ENCODE measurements at places on chromosomes 3 and 15. TPM values are rescaled to one million over a fixed set of nuclear protein-coding genes. Genes with fewer than 3 reads are reported as not detected.

- no peak for DNase-seq
Observed at GRCh38 chr3:124730941-124731297, 667 bp downstream of the UMPS start.

- no peak for DNase-seq
Observed at GRCh38 chr3:64179249-64179648, 46.0 kb downstream of the PRICKLE2 start.

DNA sequence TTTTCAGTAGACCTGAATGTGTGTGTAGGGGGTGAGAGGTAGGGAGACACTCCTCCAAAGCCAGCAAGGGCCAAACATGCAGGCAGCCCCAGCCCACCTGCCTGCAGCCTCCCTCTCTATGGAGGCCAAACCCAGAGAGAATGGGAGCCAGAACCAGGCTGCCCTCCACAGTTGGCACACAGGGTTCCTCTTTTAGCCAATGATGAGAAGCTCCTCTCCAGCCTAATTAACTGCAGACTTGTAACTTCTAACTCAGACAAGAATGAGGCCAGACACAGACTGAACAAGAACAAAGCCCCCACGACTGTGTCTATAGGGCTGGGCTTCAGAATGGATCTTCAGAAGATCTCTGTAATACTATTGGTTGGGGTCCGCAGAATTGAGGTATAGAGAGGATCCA, 12.3 kb upstream of the TLE3 start:
- DNase-seq = no peak

DNA sequence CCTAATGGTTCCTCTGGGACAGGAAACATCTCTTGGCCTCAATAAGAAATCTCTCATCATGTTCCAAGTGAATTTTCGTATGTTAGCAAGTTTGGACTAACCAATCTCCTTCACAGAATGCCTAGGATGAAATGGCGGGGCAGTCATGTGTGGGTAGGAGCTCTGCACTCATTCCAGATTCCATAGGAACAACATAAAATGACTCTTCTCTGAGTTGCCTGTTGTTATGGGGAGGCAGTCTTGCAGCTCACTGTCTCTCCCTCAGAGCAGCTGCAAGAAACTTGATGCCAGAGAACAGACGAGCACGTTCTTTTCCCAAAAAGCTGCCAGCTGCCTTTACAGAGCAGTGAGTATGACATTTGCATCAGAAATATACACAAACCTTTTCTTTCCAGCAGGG, 34.1 kb downstream of the SPATA12 start:
- DNase-seq = no peak

DNA sequence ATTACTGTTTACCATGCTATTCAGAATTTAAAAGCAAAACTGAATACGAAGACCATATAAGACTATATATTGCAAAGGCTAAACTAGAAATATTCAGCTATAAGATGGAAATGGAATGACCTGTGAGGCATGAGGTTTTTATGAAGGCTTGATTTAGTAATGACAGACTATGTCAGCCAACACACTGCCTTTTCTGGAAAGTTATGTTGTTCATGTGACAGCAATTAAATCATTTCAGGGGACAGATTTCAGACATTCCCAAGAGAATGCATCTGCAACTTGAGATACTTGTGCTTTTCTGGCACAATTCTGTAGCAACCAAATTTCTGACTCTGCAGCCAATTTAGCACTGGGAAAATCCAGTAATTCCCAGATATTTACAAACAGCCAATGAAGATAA, 8.6 kb upstream of the GATM start:
- DNase-seq = no peak

GRCh38 chr15:85414991-85415390, 34.6 kb downstream of the AKAP13 start:
- no peak for DNase-seq

- no peak for DNase-seq
Observed at GRCh38 chr3:40317061-40317855, 7.8 kb downstream of the EIF1B start.

- DNase-seq = no peak
Observed at GRCh38 chr3:74630602-74631001, 16.1 kb upstream of the CNTN3 start.

DNA sequence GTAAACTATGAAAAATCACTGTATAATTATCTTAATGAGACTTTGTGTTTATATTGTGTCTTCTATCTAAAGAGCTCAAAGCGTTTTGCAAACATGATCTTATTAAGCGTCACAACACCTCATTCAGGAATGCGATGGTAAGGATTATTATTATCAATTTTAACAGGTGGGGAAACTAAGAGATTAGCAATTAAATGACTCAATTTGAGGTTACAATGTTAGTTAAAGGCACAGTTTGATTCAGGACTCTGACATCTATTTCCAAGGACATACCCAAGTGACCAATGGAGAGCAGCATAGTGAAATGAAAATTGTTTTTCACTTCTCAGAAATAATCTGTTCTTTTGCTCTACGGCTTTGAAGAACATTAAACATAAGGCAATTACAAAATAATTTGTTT, 74.6 kb downstream of the FMN1 start:
- no peak for DNase-seq

Gene ITPKA
- total RNA-seq = not detected

Gene ARGFX
- not detected for total RNA-seq

Gene CADPS
- 1.1 TPM for total RNA-seq

Gene THRB
- total RNA-seq = 13.2 TPM

Gene IL17RE
- total RNA-seq = 5.3 TPM

Gene PLA2G4D
- not detected for total RNA-seq

Gene ISLR
- 120 TPM for total RNA-seq

Gene CLDN1
- 130 TPM for total RNA-seq

Gene FBXO22
- total RNA-seq = 23.2 TPM

Data from sciatic nerve (tissue), 2 donors.